CD4-positive, alpha-beta T cell treated with Interleukin-4 for 4 hours (primary cell): ENCODE measurements at places on chromosomes 2 and 18.

DNA sequence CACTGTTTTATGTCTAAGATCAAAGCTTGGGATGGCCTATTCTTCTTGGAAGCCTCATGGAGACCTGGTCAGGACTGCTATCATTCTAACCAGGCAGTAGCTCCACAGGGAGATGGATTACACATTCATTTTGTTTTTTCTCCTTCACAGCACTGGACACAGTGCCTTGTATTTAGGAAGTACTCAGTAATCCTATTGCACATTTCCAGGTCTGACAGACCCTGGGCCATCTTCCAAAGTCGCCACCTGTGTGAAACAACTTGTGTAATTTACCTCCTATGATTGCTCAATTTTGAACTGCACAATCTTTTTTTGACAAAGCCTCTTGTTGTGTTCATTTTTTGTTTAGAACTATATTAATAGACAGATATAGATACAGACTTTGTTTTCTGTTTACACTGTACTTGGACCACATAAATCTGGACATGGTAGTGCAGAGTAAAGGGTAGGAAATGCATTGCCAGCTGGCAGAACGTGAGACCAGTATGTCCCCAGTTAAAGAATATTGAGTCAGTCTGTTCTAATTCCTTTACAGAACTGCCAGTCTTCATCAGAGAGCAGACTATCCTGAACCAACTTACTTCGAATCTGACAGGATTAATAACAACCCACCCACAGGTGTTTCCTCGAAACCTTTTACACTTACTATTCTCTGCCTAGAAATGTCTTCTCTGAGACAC is 277.8 kb upstream of the CYRIA start:
- DNase-seq: no peak

GRCh38 chr2:68412127-68412819 is 47.2 kb downstream of the PLEK start:
- DNase-seq: no peak

GRCh38 chr2:201201371-201201770 is 18.4 kb downstream of the CASP10 start:
- DNase-seq: no peak

GRCh38 chr2:165610591-165611029 is 141.1 kb downstream of the CSRNP3 start:
- DNase-seq: no peak

DNA sequence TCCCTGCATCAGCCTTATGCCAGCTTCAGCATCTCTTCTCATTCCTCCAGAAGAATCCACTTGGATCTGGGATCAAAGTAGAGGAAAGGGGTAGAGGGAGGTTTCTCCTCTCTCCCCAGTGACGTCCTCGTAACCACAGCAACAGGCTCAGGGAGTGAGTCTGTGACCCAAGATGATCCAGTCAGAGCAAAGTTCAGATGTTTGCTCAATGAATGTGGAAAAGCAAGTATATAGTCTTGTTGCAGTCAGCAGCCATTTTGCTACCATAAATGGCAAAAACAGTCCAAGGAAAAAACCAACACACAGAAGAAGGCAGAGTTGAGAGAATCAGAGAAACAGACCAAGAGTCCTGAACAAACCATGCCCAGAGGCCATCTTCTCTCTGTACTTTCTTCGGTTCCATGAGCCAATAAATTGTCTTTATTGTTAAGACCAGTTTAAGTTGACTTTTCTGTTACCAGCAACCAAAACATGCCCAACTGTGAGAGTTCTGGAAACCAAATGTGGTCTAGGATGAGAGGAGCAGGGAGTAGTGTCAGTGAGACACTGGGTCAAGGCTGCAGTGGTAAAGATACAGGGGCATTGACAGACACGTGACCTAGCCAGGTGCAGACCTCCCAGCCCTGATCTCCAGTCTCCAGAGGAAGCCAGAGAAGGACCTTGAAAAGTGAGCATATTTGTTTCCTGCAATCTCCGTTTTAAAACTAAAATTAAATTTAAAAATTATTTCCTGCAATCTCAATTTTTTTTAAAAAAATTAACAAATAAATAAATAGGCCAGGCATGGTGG is 3.2 kb upstream of the CXCR1 start:
- no peak for DNase-seq

DNA sequence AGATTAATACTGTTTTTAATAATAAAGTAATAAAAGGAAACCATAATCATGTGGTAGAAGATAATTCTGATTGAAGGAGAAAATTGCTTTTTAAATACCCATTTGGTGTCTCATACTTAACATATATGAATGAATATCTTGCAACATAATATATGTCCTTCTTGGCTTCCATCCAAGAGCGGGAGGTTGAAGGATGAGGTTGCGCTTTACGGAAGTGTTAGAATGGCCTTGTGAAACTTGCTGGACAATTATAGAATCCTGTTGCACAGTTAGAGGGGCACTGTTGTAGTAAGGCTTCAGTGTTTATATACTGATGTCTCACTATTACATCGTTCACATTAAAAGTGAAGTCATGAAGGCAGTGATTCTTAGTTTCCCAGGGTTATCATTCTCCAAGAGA is 9.4 kb downstream of the INSIG2 start:
- DNase-seq: no peak

GRCh38 chr2:174024524-174025270 is 59.5 kb upstream of the SP3 start:
- no peak for DNase-seq

GRCh38 chr2:153811516-153811915 is 60.2 kb upstream of the GALNT13 start:
- DNase-seq: no peak

- no peak for DNase-seq
These were observed 108.3 kb downstream of the ARL4C start for GRCh38 chr2:234388591-234388990.

GRCh38 chr2:101812226-101812625 is 114.7 kb downstream of the MAP4K4 start:
- DNase-seq: no peak

GRCh38 chr2:201208563-201209252 is 25.8 kb downstream of the CASP10 start:
- DNase-seq: no peak

DNA sequence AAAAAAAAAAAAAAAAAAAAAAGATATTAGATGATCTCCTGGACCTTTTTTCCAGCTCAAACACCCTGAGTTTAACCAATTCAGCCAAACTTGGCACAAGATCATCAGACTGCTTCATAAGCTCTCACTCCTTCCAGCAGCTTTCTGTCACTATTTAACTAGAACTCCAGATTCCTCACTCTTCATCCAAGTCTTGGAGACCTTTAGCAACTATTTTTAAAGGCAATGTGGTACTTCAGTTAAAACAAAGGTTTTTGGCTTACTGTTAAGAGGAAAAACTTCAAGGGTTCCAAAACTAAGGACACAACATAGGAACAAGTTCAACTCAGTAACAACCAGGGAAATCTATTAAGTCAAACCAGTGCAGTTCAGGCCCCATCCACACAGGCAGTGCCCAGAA is 23.2 kb downstream of the LAMA1 start:
- no peak for DNase-seq

DNA sequence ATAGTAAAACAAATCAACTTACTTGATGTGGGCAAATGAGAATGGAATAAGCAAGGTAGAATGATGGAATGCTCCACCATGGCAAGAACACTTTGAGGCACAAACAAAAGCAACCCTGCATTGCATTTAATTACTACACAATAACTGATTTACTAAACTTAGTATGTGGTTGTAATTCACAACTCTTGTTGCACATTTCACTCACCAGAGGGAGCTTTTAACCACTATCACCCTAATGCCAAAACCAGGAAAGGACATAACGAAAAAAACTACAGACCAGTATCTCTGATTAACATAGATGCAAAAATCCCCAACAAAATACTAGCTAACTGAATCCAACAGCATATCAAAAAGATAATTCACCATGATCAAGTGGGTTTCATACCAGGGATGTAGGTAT is 659.8 kb downstream of the CPS1 start:
- no peak for DNase-seq

DNA sequence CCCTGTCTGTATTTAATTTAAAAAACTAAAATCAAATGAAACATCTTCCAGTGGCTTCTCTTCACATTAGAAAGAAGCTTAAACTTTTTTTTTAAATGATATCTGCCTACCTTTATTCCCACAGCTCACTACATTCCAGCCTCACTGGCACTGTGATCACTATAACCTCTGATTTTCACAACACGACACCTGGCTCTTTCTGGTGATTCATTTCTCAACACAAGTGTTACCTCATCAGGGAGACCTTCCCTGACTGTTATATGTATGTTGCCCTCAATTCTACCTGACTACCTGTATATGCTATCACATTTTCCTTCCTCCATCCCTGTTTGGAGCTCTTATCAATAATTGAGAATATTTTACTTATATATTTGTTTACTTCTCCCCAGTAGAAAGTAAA is 76.6 kb downstream of the BAZ2B start:
- DNase-seq: no peak

- DNase-seq: no peak
These were observed 81.8 kb downstream of the CAMKMT start for GRCh38 chr2:44443517-44443916.

DNA sequence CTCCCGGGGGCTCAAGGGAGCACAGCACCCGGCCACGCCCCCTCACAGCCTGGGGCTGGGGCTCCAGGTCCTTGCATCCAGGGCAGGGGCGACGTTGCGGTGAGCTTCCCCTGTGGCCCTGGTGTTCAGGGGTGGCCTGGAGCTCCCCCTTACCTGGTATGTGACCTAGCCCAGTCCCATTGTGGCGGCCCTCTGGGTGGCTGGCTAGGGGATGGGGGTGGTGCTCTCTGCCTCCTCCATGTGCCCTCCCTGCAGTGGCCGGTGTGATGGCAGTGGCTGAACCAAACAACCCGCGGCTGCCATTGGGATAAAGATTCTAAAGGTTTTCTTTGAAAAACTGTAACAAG is 288.3 kb downstream of the RDH14 start:
- no peak for DNase-seq

DNA sequence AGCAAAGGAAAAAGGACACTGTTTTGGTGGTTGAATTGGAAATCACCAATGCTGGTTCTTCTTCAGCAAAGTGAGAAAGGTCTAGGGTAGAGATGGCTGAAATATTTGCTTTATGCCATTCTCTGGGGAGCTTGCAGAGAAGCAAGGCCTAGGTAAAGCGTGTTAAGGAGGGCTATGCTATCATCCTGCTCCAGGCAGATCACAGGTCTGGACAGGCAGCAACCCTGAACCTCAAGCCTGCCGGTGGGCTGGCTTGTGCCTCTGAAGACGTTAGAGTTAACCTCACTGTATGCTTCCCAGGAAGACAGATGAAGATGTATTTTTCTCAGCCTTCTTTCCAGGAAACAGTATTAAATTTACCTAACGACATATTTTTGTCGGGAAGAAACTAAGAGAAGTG is 138.5 kb upstream of the LYPD6 start:
- no peak for DNase-seq

- peak; percentile 74 for DNase-seq
These were observed 25.1 kb upstream of the TMEM182 start for GRCh38 chr2:102736410-102737409.

DNA sequence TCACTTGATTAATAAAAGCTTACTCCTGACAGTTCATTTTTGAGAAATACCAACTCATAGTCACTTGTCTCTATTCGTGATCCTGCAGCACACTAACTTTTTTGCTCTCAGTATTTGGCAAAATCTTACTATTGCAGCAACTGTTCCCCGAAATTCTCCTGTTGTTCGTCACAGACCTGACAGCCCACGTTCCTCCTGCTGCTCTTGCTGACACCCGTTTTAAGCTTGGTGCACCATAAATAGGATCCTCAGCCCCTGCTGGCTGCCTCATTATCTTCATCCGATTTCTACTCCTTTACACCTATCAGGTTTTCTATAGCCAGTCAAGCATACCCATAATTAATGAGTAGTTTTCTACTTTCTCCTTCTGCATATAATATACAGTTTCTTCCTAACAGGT is 368.8 kb downstream of the PLCL1 start:
- DNase-seq: no peak

GRCh38 chr2:24448797-24449196 is 42.3 kb upstream of the NCOA1 start:
- DNase-seq: no peak

DNA sequence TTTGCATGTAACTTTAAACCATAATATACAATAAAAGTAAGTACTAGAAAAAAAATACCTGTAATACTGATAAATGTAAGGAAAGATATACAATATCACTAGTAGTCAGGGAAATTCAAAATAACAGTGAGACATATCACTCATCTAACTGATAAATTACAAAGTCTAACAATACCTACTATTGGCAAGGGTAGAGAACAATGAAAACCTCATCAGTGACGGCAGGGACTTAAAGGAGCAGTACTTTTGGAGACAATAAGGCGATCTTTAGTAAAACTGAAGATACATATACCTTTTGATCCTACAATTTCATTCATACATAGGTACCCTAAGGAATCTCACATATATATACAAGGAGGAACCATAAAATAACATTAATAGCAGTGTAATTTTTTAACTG is 24.9 kb downstream of the C2orf76 start:
- no peak for DNase-seq

DNA sequence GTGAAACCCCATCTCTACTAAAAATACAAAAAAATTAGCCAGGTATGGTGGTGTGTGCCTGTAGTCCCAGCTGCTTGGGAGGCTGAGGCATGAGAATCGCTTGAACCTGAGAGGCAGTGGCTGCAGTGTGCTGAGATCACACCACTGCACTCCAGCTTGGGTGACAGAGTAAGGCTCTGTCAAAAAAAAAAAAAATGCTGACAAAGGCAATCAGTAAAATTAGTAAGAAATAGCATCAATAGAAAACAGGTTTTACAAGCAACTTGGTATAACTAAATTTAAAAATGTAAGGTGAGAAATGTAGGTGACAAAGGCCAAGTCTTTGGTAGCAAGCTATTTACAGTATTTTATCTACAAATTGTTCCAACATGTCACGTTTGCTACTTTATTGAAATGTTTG is 421.4 kb upstream of the RGPD4 start:
- no peak for DNase-seq

- no peak for DNase-seq
These were observed 16.2 kb downstream of the ACTG2 start for GRCh38 chr2:73908689-73909652.

- no peak for DNase-seq
These were observed 12.6 kb downstream of the RUFY4 start for GRCh38 chr2:218081695-218082094.

GRCh38 chr18:11665587-11665986 is 23.5 kb upstream of the GNAL start:
- DNase-seq: no peak

DNA sequence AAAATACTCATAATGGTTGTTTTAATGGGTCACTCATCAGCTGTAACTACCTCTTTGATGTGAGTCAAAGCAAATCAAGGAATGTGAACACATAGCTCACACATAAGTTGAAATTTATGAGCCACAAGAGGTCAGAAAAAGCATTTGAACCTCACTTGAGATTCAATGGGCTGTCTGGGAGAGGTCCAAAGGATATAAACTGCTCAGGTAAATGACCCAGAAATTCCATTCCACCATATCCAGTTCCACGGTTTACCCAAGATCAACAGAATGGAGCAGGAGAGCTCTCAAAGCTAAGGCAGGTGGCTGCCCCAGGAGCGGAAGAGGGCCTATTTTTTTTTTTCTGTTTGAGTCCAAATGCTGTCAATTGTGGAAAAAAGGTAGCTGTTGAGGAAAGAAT is 464.1 kb downstream of the TNS1 start:
- DNase-seq: no peak
